ENCODE measurements at places on chromosomes 11 and 22. TPM values are rescaled to one million over a fixed set of nuclear protein-coding genes. Genes with fewer than 3 reads are reported as not detected.

Gene SLC35C1
- 14.6 TPM for polyA plus RNA-seq

- DNase-seq, result no peak
Measured at GRCh38 chr11:45303316-45303715, 17.2 kb upstream of the SYT13 start.

Gene ZP1
- 0.67 TPM for polyA plus RNA-seq

- DNase-seq, result no peak
Measured at GRCh38 chr11:66728038-66728692, 851 bp downstream of the SPTBN2 start.

- no peak for DNase-seq
Measured at GRCh38 chr11:13140028-13140870, 131.1 kb downstream of the RASSF10 start.

Gene CHRM1
- not detected for polyA plus RNA-seq

- no peak for DNase-seq
Measured at GRCh38 chr11:34585735-34586487, 35.0 kb upstream of the EHF start.

Gene C22orf42
- polyA plus RNA-seq, result not detected

Gene C22orf23
- polyA plus RNA-seq, result 0.38 TPM

DNA sequence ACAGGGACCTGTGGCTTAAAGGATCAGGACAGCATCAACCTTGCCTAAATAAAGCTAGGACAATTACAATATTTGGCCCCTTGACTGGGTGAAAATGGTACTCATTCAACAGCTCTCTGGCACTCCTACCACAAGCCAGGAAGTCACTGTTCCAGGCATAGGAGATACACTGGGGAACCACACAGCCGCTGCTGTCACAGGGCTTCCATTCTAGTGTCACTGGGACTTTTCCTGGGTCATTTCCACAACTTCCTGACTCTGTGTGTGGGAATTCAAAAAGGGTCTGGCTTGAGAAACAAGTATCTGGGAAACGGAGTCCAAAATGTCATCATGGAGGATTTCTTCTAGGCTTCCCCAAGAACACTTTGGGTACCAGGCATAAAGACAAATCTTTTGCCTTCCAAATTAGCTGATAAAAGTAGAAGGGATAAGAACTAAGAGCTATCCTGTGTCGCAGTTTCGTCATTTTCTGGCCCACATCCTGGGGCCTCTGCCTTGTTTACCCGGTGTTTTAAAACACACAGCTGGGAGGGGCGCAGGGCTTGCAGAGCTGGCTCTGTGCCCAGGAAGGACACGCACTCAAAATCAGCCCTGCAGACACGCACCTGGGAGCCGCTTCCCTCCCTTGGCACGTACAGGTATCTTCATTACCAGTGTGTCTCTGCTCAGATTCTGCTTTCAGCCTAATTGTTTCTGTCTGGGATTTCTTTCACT, 38.0 kb downstream of the TMEM45B start:
- no peak for DNase-seq

DNA sequence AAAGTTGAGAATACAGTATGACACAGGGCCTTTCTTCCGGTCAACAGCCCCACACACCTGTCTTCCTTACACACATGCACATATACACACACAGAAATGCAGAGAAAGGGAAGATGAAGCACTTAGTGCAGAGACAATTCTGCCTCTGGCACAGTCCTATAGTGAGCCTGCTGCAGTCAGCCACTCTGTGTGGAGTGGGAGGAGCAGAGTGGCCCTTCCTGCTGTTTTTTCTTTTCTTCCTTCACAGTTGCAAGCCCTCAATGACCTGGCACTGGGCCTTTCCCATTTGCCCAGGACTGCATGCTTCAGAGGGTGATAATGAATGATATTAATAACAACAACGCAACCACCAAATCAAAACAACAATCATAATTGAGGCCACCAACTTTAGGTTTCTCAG, 527.0 kb upstream of the B3GAT1 start:
- DNase-seq, result no peak

Gene SMCO4
- polyA plus RNA-seq, result 11.9 TPM

- no peak for DNase-seq
Measured at GRCh38 chr11:63904743-63905142, 12.2 kb downstream of the RCOR2 start.

DNA sequence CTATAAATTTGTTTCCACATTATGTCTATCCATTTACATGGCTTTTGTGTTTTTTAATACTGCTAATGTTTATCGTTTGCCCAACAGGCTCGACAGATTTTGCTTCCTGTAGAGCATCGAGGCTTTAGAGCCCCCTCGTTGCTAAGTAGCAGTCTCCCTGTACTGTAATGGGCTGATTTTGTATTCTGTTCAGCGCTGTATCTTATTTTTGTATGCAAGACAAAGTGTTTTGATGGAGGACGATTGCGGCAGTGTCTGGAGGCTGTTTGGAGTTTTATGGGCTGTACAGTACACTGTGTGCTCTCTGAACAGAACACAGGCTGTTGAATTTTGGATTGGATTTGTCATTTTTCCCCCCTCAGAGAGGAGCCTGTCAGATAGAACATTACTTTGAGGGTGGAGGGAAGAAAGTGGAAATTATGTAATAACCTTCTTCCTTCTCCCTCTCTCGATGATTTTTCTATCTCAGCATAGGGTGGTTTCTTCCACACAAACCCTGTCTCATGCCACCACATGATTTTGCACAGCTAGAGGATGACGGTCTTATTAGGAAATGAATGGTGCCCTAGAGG, 104.4 kb downstream of the ZBTB16 start:
- no peak for DNase-seq

Gene SYT13
- not detected for polyA plus RNA-seq

DNA sequence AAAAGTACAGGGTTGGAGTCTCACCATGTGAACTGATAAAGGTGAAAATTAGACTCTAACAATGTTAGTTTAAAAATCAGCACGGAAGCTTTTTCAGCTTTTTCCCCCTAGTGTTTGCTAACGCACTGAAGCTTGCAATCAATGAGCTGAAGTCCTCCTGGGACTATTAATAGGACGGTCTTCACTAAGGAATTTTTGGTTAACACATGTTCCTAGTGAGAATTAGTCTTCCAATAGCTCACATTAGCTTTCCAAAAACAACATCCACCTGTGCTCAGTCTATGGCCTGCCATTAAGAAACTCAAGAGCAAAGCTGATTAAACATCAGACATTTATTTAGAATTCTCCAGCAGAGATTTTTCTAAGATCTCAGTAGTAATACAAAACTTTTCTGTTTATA, 26.7 kb upstream of the DDI1 start:
- no peak for DNase-seq

DNA sequence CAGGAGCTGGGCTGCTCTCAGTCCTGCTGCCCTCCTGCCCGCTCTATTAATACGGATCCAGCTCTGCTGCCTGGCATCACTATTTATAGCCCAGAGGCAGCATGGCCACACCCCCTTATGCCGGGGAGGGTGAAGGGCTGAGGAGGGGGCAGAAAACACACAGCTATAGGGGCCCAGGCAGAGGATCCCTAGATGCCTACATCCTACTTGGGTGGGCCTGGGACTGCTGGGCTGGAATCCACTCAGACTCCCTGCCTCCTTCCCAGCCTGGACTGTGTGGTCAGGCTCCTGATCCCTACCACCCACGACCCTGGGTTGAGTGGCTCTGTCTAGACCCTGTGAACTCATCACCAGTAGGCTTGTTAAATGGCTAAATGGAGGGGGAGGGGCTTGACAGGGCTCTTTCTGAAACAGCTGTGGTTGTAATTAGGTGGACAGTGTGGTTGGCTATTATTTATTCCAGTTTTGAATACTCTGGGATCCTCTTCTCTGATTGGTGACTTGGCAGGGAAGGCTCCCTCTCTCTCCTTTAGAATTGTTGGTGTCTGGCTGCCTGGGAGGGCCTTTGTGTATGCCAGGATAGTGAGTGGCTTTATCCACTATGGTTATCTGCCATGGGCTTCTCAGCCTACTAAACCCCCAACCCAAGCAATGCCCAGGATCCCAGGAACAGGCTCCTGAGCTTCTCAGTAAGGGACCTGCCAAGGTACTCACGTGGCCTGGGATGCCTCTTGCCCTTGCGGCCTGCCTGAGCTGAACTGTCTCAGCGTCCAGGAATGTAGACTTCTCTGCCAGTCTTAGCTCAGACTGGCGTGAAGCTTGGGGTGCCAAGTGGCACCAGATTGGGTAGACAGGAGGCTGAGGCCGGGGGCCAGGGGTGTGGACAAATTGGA, 15.2 kb downstream of the PHLDB1 start:
- DNase-seq, result no peak

DNA sequence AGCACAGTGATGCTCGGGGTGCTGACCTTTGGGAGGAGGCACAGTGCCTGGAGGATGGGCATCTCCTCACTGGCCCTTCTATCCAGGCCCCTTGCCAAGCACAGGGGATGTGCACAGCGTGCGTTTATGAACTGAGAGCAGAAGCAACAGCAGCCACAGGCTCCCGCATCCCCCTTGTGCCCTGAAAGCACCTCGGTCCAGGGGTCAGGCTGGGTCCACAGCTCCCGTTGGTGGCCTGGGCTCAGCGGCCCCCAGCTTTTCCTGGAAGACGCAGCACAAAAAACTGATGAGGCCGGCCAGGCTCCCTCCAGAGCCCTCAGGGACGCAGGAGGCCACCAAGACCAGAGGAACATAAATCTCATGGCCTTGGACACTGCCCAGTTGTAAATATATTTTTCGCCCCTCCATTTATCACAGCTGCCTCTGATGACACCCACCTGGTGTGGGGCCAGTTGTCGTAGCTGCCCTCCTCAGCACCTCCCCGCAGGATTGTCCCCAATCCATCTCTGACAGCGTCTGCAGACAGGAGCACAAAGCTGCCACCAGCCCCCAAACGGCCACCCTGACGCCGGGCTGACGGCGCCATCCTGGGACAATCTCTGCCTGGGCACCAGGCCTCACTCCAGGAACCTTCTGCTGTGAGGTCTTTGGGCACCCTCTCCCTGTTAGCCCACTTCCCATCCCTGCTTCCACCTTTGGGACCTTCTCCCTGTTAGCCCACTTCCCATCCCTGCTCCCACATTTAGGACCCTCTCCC, 203.1 kb downstream of the BRD1 start:
- no peak for DNase-seq

GRCh38 chr11:95095858-95096587, 6.4 kb downstream of the ENDOD1 start:
- no peak for DNase-seq

DNA sequence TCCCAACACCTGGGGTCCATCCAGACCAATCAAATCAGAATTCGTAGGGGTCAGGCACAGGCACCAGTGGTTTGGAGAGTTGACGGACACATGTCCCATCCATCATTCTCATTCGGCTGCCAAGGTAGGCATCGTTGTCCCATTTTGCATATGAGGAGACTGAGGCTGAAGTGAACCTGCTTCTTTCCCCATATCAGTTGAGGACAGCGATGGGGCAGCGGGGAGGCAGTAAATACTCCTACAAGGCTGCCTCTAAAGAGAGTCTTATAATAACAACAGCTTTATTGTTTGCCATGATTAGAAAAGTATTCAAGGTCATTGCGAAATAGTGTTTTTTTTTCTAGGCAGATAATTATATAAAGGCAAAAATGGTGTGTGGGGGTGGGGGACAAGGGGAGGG, 1.6 kb upstream of the BEST1 start:
- no peak for DNase-seq
